AML-193 (cell line): ENCODE measurements at places on chromosomes 3 and 15.

DNA sequence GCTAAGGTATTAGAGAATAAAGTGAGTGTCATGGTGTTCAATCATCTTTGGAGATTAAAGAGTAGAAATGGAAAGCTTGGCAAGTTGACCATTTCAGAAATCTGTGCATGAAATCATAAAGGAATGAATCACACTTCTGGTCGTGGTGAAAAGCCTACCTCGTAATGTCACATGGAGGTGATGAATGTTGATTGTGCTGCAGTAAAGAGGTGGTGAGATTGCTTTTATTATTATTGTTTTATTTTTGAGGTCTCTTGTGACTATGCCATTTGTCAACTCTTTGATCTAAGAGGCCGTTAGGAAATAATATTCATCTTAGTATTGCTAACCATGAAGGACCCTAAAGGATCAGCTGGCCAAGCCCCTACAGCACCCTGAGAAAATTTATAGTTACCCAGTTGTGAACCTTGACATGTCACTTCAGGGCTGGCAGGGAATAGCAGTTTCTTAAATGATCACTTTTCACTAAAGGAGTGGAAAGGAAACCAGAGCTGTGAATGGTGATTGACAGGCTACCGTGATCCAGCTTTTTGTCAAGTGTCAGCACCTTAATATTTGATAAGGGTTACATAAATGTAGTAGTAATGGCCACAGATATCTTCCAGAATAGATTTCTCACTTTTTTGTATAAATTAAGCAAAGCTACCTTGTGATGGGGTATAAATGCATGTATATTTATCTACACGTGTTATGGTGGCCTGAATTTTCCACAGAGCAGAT, 203.9 kb downstream of the PTPRG start:
- no peak for DNase-seq

GRCh38 chr15:53038655-53038941, 248.5 kb upstream of the ONECUT1 start:
- DNase-seq = no peak

- no peak for DNase-seq
Measured at GRCh38 chr3:46667061-46667621, 26.3 kb downstream of the ALS2CL start.

GRCh38 chr3:4680227-4680691, 187.1 kb downstream of the ITPR1 start:
- DNase-seq = no peak

DNA sequence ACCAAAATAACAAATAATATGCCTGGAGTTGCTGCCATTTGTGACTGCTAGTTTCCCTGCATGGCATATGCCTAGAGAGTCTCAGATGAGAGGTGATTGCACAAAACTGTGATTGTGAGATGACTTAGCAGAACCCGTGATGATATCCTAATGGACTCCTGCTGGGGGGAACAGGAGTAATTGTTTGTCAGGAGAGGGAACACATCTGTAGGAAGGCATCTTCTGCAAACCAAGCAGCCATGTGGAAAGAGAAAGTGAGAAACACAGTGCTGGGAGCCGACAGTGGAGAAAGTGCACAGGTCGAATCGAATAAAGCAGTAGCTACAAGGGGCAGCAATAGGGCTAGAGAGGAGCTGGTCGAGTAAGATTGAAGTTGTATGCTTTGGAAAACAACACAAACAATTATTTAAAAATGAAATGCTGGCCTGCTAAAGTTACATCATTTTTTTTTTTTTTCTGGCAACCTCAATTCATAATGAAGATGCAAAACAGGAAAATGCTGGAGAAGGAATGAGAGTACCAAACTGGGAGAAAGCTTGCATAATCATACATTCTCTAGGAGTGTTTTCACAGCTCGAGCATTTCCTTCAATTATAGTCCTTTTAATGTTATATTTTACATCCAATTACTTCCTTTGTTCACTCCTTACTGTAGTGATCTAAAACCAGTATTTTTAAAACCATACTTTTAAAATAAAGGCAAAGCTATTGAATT, 494.2 kb upstream of the AGTR1 start:
- DNase-seq = no peak

- DNase-seq = no peak
Measured at GRCh38 chr3:117842086-117842485, 1132.5 kb downstream of the TUSC7 start.

GRCh38 chr15:49883121-49883520, 235.9 kb downstream of the ATP8B4 start:
- DNase-seq = no peak

DNA sequence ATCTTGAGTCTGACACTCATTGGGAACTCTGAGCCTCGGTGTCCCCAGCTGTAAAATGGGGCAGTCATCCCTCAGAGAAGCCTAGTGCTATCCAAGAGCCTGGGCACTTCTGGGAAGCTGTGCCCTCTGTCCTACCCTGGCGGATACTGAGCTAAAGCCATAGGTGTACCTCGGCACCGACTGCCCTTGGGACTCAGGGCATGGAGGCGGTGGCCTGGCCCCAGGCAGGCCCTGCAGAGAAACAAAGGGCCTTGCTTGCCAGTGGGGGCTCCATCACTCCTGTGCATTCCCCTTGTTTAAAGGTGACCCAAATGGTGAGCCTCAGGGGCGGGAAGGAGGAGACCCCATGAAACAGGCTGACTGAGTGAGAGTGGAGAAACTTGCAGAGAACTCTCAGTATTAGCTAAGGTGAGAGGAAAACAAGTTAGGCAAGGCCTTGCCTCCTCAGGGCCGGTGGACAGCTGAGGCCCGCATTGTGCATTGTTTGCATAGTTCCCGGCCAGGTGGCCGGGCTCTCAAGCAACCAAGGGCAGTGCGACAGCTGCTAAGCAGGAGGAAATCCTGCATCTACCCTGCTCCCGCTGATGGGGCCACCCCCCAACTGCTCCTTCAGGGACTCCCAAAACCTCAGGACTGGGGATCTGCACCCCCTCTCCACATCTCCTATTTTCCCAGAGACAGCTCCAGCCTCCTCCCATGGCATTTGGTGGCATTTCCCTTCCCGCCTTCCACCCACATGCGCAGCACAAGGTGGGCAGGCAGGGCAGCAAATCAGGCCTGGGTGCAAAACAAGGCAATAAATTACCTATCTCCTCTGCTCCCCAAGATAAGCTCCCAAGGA, 4.3 kb downstream of the PFKFB4 start:
- DNase-seq = no peak

- peak; percentile 11 for DNase-seq
Measured at GRCh38 chr15:68834346-68834745, 13.7 kb upstream of the ANP32A start.

- no peak for DNase-seq
Measured at GRCh38 chr3:42289026-42289425, 23.0 kb upstream of the CCK start.

GRCh38 chr3:45604066-45604465, 9.5 kb downstream of the LIMD1 start:
- no peak for DNase-seq

DNA sequence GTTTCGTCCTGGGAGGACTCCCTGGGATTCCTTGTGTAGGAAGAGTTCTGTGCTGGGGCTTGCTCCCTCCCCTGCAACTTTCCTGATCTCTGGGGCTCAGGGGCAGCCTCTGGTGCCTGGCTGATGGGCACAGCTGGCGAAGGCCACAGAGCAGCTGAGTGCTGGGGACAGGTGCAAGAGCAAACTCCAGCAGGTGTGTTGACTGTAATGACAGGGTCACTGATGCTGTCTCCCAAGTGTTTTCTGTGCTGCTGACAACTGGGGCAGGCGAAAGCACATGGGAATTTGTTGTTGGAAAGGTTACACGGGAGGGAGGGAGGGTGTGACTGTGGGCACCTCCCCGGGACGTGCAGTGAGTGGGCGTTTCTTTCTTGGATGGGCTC, 21.6 kb downstream of the CPN2 start:
- no peak for DNase-seq

GRCh38 chr15:31733424-31733823, 296.9 kb upstream of the CHRNA7 start:
- no peak for DNase-seq

DNA sequence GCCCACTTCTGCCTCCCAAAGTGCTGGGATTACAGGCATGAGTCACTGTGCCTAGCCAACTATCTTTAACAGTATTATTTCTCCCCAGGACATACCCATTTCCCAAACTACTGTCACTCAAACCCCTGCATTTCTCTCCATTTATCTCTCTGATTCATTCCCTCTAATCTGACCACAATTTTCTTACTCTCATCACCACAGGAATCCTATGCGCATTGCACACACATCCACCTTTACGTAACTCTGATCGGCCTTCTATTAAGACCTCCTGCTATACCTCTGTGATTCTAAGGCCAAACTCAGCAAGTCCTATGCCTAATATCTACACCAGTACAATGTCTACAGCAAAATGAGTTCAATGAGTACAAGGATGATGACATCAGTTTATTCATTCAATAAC, 235.0 kb downstream of the ULK4 start:
- no peak for DNase-seq

- DNase-seq = peak; percentile 37
Measured at GRCh38 chr15:33292717-33293307, 18.0 kb upstream of the RYR3 start.

DNA sequence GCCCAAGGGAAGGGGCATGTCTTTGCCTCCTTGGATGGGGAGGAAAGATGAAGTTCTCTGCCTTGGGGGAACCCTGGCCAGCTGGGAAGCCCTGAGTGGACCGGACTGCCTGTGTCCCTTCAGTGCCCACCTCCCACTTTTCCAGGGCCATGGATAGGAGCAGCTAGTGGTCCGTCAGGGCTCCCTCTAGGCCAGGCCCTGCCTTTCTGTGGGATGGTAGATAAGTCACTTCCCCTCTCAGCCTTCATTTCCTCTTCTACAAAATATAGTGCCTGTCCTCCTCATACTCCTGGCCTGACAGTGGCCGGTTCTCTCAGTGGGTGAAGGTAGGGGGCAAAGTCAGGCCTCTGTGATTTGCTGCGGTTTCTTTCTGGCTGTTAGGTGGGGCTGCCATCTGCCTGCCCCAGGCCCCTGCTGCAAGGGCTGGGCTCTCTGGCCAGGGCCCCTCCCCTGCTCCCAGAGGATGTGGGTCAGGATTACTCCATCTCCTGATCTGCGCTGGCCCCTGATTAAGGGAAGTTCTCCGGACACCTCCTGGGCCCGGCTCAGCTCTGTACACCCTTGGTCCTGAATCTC, 1.4 kb downstream of the PLEKHO2 start:
- peak; percentile 73 for DNase-seq

DNA sequence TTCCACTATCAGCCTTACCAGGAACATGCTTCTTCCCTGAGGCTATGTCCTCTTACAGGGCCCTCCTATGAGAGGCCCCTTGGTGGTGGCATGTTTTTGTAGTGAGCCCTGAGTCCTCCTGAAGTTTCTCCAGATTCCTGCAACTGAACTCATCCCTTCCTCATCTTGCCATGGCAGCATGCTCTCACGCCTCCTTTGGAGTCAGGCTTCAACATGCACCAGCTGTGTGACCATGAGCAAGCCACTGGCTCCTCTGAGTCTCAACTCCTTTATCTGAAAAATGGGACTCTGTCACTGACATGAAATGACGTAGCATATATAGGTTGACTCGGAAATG, 216.3 kb upstream of the TLE3 start:
- DNase-seq = no peak

- no peak for DNase-seq
Measured at GRCh38 chr15:22956257-22956977, 23.8 kb downstream of the CYFIP1 start.

- DNase-seq = no peak
Measured at GRCh38 chr3:73653877-73654276, 29.1 kb upstream of the PDZRN3 start.

DNA sequence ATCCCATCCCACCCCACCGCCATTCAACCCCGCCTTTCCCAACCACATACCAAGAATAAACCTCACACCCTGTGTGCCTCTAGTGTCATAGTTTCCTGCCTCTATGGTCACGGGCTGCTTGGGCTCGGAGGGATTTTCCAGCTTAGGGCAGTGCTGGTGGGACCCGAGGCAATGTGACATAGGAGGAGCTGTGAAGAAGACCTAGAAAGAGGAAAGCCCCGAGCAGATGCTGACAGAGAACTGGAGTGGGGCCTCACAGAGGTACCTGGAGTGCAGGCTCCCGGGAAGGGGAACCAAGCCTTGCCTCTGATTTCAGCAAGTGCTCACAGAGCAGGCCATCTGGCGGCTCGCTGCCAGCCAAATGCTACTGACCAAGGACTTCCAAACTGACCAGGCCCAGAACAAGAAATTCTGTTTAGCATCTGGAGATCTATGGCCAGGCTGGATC, 27.5 kb downstream of the BHLHE40 start:
- DNase-seq = no peak

DNA sequence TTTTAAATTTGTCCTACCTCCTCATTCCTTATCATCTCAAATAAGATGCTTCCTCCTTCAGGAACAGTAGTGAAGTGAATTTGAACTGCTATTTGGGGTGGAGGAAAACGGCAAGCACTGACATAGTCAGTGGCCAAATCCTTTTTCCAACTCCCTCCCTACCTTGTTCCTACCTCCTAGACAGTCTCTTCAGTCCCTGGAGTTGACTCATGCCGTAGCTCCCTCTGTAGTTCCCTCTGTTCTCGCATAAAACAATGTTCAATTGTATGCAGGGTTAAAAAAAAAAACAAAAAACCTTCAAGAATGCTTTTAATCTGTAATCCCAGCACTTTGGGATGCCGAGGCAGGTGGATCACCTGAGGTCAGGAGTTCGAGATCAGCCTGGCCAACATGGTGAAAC, 1.4 kb downstream of the UBR1 start:
- no peak for DNase-seq

DNA sequence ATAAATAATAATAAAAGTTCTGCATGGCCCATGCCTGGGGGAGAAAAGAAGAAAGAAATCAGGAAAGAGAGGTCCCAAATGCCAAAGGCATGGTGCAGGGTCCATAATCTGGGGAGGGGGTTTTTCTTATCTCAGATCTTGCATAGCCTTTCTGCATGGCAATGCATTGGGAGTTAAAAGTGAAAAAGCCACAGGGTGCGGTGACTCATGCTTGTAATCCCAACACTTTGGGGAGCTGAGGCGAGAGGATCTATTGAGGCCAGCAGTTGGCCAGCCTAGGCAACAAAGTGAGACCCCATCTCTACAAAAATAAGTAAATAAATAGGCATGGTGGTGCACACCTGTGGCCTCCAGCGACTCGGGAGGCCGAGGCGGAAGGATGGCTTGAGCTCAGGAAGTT, 76.8 kb upstream of the GATA2 start:
- no peak for DNase-seq

DNA sequence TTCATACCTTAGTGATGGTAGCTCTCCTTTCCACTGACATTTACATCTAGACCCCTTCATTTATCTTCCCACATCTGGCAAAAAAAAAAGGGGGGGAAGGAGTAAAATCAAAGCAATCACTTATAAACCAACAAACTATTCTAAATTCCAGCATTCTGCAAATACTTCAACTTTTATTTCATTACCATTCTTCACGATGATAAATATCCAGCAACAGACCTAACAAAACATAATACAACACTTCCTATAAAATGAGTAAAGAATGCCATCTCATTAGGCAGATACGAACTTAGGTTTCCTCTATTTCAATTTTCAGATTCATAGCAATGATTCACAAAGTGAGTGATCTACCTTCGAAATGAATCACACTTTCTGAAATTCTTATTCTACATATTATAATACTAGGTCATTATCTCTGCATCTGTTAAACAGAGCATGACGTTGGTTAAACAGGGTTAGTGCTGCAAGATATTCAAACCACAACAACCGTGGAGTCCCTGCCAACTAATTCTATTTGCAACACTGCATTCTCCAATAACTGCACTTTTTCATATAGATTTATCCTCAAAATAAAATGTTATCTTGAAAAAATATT, at the start of gene LRRFIP2:
Gene LRRFIP2 (minus strand): TSS at position 51 of the 595 bp plus-strand sequence. CDS start 25,599 bp downstream, outside the sequence.
- DNase-seq = peak; percentile 24

- DNase-seq = no peak
Measured at GRCh38 chr15:100502651-100503050, 26.1 kb downstream of the CERS3 start.

GRCh38 chr3:138862924-138863775, 28.4 kb upstream of the PIK3CB start:
- DNase-seq = peak; percentile 43

- no peak for DNase-seq
Measured at GRCh38 chr3:152879130-152879789, 44.3 kb downstream of the P2RY1 start.
